ENCODE measurements at places on chromosomes 5 and 9.

- no peak for DNase-seq
Measured at GRCh38 chr9:83029531-83030137, 33.3 kb downstream of the RASEF start.

DNA sequence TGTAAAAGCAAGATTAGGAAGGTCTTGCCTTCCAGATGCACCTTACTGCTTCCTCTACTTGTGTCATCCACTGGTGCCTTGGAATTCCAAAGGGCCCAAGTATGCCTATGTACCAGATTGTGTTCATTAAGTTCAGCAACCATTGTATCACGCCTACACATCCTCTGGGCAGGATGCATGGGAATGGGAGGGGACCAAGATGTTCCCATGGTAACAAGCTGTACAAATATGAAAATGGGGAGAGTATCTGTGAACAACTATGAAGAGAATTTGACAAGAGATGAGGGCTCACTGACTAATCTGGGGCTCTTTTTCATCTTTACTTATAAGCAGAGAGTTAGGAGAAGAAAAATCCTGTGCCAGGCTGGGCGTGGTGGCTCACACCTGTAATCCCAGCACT is 137.8 kb upstream of the MAP1B start:
- DNase-seq, result no peak

DNA sequence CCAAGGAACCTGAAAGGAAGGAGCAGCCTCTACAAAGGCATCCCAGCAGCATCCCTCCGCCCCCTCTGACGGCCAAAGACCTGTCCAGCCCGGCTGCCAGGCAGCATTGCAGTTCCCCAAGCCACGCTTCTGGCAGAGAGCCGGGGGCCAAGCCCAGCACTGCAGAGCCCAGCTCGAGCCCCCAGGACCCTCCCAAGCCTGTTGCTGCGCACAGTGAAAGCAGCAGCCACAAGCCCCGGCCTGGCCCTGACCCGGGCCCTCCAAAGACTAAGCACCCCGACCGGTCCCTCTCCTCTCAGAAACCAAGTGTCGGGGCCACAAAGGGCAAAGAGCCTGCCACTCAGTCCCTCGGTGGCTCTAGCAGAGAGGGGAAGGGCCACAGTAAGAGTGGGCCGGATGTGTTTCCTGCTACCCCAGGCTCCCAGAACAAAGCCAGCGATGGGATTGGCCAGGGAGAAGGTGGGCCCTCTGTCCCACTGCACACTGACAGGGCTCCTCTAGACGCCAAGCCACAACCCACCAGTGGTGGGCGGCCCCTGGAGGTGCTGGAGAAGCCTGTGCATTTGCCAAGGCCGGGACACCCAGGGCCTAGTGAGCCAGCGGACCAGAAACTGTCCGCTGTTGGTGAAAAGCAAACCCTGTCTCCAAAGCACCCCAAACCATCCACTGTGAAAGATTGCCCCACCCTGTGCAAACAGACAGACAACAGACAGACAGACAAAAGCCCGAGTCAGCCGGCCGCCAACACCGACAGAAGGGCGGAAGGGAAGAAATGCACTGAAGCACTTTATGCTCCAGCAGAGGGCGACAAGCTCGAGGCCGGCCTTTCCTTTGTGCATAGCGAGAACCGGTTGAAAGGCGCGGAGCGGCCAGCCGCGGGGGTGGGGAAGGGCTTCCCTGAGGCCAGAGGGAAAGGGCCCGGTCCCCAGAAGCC is 30.8 kb downstream of the CD180 start:
- DNase-seq, result no peak

GRCh38 chr5:102314328-102314727 is 18.2 kb upstream of the SLCO4C1 start:
- DNase-seq, result no peak

All from NCI-H526 (cell line).